ENCODE measurements at places on chromosomes 11 and 22. TPM values are rescaled to one million over a fixed set of nuclear protein-coding genes. Genes with fewer than 3 reads are reported as not detected.

DNA sequence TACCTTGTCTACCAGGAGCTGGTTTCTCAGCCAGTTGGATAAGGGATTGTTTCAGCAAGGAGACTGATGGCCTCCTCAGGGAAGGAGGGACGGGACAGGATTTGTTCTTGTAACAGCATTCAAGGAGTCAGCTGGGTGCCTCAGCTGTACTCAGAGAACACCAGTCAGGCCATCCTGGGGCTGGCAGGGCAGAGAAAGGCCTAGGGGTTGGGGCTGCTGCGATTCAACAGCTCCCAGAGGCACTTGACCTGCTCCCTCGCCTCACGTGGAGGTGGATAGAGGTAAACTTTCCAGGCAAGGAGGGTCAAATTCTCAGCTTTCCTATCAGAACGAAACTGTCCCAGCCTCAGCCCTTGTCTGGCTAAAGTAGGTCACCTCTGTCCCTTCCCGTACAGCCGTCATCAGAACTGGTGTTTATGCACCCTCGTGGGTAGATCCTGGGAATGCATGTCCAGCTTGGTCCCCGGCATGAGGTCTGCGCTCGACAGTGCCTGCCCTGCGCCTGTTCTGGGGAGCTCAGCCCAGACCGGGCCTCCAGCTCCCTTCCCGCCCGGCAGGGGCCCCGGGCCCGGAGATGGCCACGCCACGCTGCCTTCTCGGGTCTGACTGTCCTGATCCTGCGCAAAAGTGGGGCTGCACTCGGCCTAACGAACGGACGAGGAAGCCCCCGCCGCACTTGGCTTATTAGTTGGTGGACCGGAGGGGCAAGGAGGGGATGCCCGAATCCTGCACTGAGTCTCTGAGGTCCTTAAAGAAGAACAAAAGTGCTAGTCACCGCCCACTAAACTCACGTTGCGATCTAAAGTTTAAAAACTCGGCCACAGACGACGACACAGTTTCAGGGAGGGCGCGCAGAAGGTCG lies 762 bp upstream of the CCDC134 start:
- peak; percentile 53 for DNase-seq

- DNase-seq: peak; percentile 68
These were observed 728 bp downstream of the TBC1D22A start for GRCh38 chr22:46763051-46763705.

DNA sequence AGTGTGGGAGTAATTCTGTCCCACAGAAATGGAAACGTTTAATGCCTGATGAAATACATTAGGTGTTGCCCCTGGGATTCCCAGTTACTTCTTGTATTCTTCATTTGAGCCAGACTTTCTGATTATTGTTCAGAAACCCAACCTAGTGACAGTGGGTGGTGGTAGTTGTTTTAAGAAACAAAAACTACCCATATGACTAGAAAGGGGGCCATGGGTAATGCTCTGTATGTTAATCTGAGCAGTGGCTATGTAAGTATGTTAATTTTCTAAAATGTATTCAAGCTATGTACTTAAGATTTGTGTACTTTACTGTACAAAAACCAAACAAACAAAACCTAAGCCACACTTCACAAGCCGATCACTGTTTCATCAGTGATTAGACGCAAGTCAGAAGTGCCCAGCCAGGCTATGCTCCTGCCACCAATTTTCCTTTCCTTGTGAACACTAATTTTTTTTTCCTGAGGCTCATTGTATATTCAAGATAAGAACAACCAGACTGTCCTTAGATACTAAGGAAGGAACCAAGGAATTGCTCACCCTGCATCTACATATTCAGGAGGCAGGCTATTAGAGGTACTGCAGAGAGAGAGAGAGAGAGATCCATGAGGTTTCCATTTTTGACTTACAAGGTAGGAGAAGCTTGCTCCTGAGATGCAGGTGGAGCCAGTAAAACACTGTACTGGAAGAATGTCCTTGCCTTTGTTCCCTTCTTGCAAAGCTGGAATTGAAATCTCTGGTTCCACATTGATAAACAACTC lies 122.7 kb downstream of the DBX1 start:
- DNase-seq: no peak

- no peak for DNase-seq
These were observed 59.8 kb downstream of the C11orf91 start for GRCh38 chr11:33640730-33641371.

DNA sequence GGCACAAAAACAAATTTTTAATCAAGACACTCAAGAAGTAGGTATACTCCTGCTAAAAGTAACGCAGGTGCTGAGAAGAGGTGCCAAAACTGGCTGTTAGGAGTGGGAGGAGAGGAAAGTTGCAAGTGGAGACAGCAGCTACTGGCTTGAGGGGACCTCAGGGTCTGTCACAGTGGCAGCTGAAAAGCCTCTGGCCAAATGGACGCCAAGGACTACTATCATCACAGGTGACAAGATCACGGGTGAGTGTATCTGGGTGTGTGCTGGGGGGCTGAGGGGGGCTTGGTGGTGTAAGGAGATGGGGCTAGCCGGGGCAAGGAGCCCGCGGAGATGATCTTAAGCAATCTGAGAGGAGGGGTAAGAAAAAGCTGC lies 687 bp downstream of the ZNF202 start:
- DNase-seq: no peak

DNA sequence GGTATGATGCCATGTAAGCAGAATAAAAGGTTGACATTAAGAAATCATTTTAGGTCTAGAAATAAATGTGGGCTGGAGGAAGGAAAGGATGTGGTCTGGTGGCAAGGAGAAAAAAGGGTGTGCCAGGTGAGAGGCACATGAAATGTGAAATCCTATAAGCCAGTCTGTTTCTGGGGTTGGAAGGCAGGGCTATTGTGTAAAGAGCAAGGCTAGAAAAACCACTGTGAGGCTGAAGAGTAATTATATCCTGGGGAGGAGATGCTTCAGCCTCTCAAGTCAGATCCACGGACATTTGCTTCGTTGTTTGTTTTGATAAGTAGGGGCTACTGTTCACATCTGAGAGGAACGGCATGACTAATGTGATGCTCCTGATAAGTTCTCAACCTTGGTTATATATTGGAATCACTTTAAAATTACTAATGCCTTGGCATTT lies 77.5 kb upstream of the CTSC start:
- DNase-seq: no peak

DNA sequence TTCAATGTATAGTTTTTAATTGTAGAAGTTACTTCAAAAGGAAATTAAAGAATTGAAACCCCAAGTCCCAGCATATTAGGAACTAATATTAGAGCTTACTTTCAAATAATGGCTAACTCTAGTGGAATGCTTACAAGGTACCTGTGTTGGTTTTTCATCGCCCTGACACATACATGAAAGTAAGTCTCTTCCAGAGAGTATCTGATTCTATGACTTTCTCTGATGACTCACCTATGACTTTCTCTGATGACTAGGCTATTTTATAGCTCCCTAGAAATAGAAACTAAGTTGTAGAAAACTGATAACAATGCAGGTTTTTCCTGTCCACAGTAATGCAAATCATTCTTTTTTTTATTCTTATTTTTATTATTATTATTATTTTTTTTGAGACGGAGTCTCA lies 33.6 kb upstream of the MMP7 start:
- DNase-seq: no peak

DNA sequence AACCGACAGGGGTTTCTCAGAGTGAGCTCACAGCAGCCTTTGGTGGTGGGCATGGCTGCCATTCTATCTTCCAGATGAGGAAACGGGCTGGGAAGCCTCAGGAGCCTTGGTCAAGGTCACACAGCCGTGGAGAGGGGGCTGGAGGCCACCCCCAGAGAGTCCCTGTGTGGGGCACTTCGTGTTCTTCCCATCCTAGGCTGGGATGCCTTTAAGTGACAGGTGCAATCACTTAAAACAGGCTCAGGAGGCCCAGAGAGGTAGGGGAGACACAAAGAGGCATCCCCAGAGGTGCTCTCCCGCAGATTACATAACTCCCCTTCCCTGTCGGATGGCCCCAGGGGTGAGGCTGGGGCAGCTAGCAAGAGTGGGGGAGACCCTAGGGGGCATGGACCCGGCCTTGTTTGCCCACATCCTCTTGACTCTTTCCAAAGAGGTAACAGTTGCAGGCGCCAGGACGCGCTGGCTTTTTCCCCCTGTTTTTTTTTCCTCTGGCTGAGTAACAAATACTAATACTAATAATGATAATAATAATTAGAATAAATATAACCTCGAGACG lies 17.5 kb upstream of the SHISAL1 start:
- DNase-seq: no peak

GRCh38 chr22:30396871-30397655 lies at the start of gene SEC14L2:
Gene SEC14L2 (plus strand): TSS chr22:30397018. CDS start chr22:30397117, 99 bp downstream.
- peak; percentile 64 for DNase-seq

DNA sequence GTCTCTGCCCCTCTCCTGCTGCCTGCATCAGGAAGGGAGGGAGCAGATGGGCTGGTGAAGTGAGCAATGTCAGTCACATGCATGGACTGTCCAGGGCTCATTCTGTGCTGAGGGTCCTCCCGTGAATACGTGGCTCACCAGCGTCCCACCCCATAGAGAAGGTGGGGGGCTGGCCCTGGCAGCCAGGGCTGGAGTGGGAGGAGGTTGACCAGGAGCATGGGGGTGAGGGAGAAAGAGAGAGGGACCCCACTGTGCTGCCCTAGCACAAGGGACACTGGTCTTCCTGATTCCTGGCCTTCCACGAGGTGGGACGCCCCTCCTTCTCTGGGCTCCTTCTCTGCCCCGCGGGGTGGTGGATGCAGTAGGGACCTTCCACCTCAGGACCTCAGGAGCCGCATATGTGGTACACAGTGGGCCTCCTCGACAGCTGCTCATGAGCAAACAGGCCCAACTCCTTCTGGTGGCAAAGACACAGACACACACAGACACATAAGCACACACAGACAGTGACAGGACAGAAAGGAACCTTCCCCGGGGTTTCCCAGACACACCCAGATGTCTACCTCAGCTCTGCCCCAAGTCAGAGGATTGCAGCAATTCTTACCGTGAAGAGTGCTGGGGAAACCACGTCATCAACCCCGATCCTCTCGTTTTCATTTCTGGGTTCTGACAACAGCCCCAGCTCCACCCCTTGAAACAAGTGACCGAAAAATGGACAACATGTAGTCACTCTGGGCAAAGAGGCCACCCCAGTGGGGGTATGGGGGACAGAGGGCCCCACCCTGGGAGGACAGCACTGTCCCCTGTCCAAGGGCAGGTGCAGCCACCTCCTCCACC lies 3.6 kb upstream of the APOBEC3A start:
- DNase-seq: no peak

- DNase-seq: no peak
These were observed 15.3 kb downstream of the IL18BP start for GRCh38 chr11:72013765-72014711.

GRCh38 chr11:37280200-37280599 lies 682.2 kb upstream of the RAG2 start:
- no peak for DNase-seq

- DNase-seq: no peak
These were observed 19.0 kb downstream of the MPPED2 start for GRCh38 chr11:30567120-30567519.

- no peak for DNase-seq
These were observed 121.1 kb downstream of the PAX6 start for GRCh38 chr11:31690041-31690440.

DNA sequence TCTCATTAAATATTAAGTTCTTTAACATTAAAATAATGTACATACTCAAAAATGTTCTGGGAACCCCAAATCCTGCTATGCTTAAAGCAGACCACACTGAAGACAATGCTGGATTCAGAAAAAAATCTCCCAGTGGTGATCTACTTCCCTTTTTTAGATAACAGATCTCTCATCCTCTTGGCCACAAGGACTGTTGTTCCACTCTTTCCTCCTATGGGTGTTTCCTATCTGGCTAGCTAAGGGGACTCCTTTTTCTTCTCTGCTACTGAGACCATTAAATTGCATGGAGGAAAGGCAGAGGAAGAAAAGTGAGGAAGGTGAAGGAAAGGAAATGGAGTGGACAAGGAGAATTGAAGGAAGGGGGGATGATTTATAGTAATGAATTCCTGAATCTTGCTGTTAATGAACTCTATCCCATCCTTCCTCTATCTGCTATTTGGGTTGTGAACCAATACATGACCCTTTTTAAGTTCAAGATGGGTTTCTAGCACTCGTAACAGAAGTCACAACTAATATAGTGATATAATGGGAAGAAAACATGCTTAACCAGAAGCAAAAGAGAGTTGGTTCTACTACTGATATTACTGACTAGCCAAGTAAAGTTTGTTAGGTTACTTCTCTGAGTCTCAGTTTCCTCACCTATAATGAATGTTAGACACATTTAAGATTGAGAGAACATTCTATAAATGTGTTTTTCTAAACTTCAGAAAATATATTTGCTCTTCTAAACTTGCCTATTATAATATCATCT lies 53.2 kb downstream of the PIK3C2A start:
- DNase-seq: no peak

DNA sequence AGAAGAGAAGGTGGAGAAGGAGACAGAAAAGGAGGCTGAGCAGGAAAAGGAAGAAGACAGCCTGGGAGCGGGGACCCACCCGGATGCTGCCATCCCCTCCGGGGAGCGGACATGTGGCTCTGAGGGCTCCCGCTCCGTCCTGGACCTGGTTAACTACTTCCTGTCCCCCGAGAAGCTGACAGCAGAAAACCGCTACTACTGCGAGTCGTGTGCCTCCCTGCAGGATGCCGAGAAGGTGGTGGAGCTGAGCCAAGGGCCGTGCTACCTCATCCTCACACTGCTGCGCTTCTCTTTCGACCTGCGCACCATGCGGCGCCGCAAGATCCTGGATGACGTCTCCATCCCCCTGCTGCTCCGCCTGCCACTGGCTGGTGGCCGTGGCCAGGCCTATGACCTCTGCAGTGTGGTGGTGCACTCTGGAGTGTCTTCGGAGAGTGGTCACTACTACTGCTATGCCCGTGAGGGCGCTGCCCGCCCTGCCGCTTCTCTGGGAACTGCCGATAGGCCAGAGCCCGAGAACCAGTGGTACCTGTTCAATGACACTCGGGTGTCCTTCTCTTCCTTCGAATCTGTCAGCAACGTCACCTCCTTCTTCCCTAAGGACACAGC lies 21.4 kb downstream of the USP35 start:
- no peak for DNase-seq

DNA sequence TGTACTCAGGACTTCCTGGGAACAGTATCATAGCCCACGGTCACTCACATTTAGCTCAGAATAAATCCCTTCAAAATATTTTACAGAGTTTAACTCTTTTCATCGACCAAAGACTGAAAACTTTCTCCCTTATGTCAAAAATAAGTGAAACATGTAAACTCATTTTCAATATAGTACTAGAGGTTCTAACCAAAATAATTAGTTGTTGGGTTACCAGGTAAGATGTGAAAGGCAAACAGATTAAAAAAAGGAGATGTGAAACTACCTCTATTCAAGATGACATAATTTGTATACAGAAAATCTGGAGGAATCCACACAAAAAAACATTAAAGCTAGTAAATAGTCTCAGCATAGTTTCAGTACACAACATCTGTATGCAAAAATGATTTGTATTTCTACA lies 20.3 kb downstream of the XKR3 start:
- no peak for DNase-seq

- no peak for DNase-seq
These were observed 139.5 kb upstream of the TIMP3 start for GRCh38 chr22:32661737-32662586.

Gene OR5P2
- 5.6 TPM for total RNA-seq

Gene MYBPC3
- 0.18 TPM for total RNA-seq

Gene OR52B6
- not detected for total RNA-seq

Gene SLC25A45
- 9.4 TPM for total RNA-seq

Gene MS4A6A
- total RNA-seq: 51.1 TPM
